RWPE2 (cell line): ENCODE measurements at places on chromosomes 12 and 14.

- DNase-seq: no peak
These were observed 16.7 kb downstream of the DCAF4 start for GRCh38 chr14:72942934-72943333.

- DNase-seq: no peak
These were observed 10.5 kb upstream of the ZDHHC22 start for GRCh38 chr14:77151918-77152588.

GRCh38 chr12:51829011-51829481 lies 19.5 kb downstream of the FIGNL2 start:
- DNase-seq: no peak

DNA sequence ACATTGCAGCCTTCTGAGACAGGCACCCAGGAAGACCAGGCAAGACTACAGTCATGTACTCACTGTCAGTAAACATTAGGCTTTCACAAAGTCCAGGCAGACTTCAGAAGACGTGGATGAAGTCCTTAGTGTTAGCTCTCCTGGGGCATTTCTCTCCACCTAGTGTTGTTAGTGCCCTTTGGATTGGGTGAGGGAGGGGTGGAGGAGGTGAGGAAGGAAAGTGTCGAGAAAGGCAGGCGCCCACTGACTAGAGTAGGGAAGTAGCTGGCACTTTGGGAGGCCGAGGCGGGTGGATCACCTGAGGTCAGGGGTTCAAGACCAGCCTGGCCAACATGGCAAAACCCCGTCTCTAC lies 20.2 kb downstream of the TMEM229B start:
- no peak for DNase-seq

GRCh38 chr14:92414690-92415445 lies 91.9 kb downstream of the SLC24A4 start:
- no peak for DNase-seq

DNA sequence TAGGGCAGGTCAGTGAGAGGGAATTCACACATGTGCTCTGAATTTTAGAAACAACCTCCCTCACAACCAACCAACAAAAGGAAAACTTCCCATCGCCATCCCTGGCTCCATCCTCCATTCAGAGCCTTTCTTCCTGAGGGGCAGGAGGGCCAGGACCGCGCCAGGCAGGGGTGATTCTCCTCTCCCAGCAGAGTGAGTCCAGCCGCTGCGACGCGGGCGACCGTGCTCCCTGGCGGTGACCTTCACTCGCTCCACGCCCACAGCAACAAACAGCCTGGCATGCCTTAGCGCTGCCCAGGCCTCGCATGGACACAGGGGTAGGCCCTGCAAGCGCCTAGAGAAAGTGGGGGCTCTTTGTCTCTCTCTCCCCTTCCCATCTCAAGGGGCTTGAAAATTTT lies 3.7 kb downstream of the GALNT9 start:
- no peak for DNase-seq

GRCh38 chr12:59708484-59708883 lies 112.7 kb downstream of the SLC16A7 start:
- DNase-seq: no peak

GRCh38 chr14:85519661-85520305 lies 10.2 kb upstream of the FLRT2 start:
- DNase-seq: no peak

GRCh38 chr14:99674064-99674650 lies 9.9 kb upstream of the CYP46A1 start:
- peak; percentile 52 for DNase-seq

- no peak for DNase-seq
These were observed 217.0 kb downstream of the SYNE2 start for GRCh38 chr14:64069634-64070359.

GRCh38 chr14:92716131-92716530 lies 32.3 kb downstream of the LGMN start:
- DNase-seq: no peak

- DNase-seq: no peak
These were observed 5.5 kb upstream of the BDKRB1 start for GRCh38 chr14:96250485-96250884.

- no peak for DNase-seq
These were observed 51.9 kb downstream of the SYNE2 start for GRCh38 chr14:63904724-63905123.

GRCh38 chr12:108792361-108793292 lies 61.3 kb upstream of the CORO1C start:
- no peak for DNase-seq

- no peak for DNase-seq
These were observed 526.6 kb upstream of the SEL1L start for GRCh38 chr14:82060219-82060618.

DNA sequence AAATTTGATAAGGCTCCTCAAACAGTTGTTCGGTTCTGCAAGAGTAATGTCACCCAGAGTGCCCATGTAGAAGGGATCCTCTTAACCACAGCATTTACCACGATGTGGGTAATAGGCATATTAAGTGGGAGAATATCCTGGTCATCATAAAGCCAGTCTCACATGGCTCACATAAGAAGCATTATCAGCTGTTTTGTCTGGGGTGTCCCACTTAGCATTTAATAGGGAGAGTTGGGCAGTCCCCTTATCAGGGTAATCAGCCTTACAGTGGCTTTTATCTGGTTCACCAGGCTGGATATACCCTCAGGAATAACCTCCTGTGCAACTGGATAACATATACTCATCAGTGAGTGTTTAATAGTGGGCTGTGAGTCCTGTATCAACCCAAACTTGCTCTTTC lies 12.9 kb upstream of the TMEM263 start:
- DNase-seq: no peak

DNA sequence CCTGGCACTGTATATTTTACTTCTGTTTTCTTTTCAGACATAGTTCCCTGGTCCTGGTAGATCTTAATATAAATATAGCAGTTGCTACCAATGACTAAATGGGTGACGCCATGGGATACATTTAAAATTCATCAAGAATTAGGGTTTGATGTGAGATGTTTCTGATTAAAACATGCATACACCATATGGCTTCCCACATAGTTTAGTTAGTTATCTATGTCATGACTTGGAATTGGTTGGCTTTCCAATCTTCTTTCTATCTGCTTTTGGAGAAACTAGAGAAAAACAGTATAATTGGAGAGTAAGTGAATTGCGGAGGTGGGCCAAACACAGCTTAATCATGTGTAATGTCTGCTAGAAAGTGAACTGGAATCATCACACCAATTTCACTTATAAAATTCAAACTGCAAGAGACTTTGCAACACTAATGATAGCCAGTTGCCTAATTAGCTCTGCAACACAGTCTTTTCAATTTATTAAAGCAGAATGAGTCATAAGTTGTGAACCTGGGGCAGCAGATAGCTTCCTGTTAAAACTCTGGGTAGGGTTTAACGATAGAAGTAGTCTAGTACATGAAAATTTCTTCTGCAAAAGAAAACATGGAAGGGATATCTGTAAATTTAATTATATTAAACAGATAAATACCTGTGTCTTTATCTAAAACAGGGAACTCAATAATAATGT lies 295.2 kb downstream of the SLC16A7 start:
- no peak for DNase-seq

GRCh38 chr12:65125247-65125646 lies 4.1 kb upstream of the WIF1 start:
- DNase-seq: no peak
